Activated naive CD4-positive, alpha-beta T cell treated with Interleukin-2 at 50 U/mL for 16 hours (primary cell): ENCODE measurements at places on chromosomes 12 and 14.

GRCh38 chr12:30358671-30359070 is 337.0 kb downstream of the IPO8 start:
- no peak for DNase-seq

GRCh38 chr12:126784328-126784921 is 1482.5 kb upstream of the TMEM132C start:
- peak; percentile 49 for DNase-seq

DNA sequence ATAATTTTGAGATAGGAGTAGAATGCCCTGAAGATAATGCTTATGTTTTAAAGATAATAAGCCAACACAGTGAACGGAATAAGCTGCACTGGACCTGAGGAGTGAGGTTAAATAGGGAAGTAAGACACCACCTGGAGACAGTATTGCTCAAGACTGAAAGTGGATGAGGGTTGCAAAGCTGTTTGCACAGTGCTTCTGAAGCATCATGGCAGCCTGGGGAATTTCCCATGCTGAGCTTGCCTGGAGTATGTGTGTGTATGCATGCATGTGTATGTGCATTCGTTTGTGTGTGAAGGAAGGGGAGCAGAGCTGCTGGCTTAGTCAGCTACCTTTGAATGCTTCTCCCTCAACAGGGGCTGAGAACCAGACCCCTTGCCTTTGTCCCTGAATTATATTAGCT is 35.8 kb downstream of the BHLHE41 start:
- DNase-seq = no peak

- DNase-seq = peak; percentile 15
Observed at GRCh38 chr12:106841510-106842302, 67.2 kb downstream of the RIC8B start.

GRCh38 chr14:68951035-68951797 is 27.9 kb downstream of the ACTN1 start:
- no peak for DNase-seq

GRCh38 chr14:20564501-20564997 is 3.7 kb upstream of the RNASE9 start:
- DNase-seq = no peak

DNA sequence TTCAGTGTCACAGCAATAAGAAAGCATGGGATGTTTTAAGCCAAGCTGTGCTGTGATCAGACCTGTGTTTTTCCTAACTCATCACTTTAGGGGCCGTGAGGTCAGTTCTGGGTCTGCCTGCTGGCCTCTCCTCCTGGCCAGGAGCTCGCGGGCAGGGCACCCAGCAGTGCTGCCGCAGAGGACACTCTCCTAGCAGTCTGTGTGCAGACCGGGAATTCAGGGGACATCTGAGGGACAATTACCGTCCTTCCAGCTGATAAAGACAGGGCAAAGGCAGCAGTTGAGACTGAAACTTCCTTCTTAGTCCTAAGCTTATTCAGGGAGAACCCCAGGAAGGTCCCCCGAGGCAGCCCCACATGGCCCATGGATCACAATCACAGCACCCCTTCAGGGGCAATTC is 89.6 kb downstream of the CHGA start:
- DNase-seq = no peak

DNA sequence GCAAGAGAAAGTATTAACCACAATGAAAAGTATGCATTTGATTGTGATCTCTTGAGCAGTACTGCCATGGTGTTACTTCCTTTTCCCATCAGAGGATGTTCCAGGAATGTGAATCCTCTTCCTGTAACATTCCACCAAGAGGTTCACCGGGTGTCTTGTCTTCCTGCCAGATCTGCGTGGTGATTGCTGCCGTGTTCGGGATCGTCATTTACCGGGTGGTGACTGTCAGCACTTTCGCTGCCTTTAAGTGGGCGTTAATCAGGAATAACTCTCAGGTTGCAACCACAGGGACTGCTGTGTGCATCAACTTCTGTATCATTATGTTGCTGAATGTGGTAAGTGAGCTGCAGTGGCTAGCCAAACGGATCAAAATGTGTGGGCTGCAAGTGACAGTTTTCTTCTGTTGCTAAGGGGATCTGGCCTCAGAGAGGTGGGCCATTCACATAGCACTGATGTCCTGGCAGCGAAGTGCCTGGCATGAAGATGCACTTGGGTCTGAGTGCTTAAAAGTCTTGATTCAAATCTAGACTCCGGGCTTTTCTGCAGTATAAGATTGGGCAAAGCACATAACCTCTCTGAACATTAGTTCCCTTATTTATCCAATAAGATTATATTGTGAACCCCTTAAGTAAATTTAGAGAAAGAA is 123.4 kb downstream of the SLC5A8 start:
- DNase-seq = no peak

- DNase-seq = no peak
Observed at GRCh38 chr12:6166808-6167207, 33.4 kb upstream of the CD9 start.

DNA sequence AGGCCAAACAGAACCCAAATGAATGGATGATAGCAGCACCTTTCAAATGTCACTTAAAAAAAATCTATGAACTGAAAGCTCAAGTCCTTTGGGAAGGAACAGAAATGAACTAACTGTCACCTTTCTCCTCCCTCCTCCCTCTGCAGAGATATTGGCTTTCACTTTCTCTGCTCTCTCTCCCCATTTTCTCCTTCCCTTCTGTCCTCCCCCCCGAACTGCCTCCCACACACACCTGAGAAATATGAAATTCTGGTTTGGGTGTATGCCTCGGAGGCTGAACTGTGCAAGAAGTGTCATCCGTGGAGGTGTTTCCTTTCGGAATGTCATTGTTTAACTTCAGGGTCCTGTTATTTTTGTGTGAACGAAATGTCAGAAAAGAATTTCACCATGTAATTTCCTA is 87.8 kb downstream of the NEDD1 start:
- DNase-seq = no peak

GRCh38 chr12:67271976-67272375 is 2.8 kb downstream of the CAND1 start:
- no peak for DNase-seq

- no peak for DNase-seq
Observed at GRCh38 chr12:83664650-83665049, 977.9 kb downstream of the TMTC2 start.

GRCh38 chr12:27906658-27907473 is 65.7 kb downstream of the PTHLH start:
- DNase-seq = no peak

DNA sequence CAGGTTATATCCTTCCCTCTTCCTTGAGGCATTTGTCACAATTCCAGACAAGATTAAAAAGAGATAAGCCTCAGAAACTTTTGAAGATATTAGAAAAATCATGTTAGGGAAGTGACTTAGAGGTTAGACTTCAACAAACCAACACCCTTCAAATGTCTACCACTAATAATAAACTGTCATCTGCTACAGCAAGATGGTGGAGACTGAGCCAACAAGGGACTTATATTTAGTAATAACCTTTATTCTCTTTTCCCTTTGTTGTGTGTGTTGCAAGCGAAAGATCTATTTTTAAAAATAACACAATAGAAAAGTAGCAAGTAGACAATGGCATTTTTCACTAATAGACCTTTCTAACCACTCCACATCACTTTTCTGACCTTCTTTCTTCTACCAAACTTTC is 28.6 kb downstream of the PRICKLE1 start:
- no peak for DNase-seq

DNA sequence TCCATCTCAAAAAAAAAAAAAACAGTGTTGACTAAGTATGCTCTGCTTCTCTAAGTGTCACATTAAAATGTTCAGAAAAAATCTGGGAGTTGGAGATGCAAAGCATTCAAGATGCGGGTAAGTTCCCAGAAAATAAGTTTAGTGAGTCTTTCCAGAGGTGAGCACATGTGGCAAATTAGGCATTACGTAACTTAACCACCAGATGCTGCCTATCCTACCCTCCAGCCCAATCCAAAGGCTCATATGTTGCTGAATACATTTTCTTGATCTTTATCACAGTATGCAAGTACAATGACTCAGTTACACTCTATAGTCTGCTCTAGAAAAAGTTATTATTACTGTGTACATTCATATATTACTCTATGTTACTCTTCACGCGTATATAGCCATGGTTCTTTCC is 3.6 kb downstream of the SLC2A14 start:
- DNase-seq = no peak

DNA sequence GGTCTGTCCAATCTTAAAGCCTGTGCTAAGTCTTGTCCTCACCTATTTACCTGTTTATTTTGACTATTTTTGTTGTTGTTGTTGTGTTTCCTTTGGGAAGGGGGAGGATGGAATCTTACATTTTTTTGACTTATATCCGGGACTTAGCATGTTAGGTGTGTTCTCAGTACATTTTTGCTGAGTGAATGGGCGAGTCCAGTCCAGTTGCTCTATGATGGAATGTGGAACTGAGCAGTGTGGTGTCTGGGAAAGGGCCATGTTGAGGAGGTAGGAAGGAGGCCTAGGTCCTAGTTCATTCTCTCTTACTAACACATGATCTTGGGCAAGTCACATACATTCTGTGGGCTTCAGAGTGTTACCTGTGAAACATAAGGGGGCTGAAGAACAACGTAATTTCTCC is 80.9 kb upstream of the SLC38A2 start:
- no peak for DNase-seq

DNA sequence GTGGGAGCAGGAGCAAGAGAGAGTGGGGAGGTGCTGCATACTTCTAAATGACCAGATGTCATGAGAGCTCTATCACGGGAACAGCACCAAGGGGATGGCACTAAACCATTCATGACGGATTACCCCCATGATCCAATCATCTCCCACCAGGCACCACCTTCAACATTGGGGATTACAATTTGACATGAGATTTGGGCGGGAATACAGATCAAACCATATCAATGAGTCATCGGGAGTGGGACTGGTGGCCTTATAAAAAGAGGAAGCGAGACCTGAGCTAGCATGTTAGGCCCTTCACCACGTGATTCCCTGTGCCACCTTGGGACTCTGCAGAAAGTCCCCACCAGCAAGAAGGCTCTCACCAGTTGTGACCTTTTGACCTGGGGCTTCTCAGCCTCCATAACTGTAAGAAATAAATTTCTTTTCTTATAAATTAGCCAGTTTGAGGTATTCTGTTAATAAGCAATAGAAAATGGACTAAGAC is 28.7 kb downstream of the COX8C start:
- no peak for DNase-seq

DNA sequence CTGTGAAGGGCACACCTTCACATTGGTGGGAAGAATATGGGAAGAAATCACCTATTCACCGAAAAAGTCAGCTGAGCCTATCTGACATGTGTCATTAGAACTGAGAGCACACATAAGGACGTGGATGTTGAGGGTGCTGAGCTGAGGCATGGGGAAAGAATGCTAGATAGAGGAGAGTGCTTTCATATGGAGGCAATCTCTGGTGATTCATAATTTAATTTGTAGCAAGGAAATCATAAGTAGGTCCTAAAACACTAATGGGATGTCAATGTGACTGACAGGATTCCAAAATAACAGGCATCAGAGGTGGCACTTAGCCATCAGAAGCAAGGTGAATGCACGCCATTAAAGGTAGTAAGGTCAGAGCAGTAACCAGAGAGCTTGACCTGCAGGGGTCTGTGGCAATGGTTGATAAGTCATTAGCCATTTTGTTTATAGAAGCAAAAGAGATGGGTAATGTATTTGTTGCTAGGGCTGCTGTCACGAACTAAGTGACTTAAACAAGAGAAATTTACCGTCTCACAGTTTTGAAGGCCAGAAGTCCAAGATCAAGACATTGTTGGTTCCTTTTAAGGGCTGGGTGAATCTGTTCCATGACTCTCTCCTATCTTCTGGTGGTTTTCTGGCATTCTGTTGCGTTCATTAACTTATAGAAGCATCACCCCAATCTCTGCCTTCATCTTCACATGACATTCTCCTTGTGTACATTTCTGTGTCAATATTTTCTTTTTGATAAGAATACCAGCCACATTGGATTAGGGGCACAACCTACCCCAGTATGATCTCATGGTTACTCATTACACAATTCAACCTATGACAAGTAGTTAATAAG is 69.3 kb downstream of the ANKS1B start:
- DNase-seq = no peak

GRCh38 chr12:111826992-111827391 is 15.0 kb upstream of the MAPKAPK5 start:
- no peak for DNase-seq

DNA sequence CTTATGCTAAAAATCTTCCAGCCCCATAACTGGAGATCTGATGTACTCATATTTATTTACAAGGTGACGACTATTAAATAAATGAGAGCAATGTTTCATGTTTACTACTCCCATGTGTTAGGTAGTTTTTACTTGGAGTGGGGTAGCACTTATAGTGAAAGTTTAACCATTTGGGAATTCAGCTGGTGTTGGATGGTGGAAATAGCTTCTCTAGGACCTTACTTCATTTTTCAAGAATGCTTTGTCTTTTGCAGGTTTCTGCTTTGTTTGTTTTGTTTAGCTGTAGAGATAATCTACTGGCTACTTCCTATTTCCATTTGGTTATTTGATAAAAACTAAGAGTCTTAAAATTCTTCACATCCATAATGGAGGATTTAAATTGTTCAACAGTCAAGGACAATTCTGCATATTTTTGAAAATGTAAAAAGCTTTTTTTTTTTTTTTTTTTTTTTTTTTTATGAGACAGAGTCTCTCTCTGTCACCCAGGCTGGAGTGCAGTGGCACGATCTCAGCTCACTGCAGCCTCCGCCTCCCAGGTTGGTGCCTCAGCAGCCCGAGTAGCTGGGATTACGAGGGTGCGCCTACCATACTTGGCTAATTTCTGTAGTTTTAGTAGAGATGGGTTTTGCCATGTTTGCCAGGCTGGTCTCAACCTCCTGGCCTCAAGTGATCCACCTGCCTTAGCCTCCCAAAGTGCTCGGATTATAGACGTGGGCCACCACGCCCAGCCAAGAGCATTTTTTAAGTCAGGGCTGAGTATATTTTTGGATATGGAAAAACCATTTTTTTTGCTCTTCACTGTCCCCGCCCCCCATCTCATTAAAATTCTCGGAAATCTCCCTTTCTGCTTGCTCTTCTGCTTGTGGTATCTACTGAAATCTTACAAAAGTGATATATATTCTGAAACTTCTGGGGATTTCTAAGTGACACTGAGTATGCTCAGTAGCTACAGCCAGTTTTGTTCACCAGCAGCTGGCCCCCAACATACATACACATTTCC is 1.4 kb upstream of the ABCD2 start:
- peak; percentile 65 for DNase-seq

DNA sequence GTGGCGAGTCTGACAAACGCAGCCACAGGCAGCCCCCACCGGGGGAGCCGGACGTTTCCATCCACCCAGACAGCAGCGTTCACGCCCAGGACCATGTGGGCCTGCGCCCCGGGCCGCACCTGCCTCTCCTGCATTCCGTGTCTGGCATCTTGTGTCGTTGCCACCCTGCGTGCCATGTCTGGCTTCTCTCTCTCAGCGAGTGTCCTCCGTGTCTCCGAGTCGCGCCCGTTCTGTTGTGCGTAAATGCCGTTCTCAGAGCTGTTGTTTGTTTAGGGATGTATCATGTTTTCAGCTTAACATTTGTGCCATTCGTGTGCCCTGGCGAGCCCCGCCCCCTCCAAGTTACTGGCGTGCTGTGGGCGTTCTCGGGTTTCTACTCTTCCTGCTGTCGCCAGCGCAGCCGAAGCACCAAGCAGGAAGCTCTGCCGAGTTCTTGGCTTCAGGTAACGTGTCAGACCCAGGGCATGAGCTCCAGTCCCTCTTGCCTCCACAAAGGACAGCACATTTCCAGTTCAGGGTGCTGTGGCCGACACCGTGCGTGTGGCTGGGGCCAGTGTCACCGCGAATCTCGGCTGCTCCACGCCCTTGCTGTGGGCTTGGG is 34.6 kb downstream of the NOC4L start:
- peak; percentile 63 for DNase-seq

GRCh38 chr12:93154753-93155480 is 222.8 kb upstream of the NUDT4 start:
- DNase-seq = no peak
